Activated gamma-delta T cell (primary cell): ENCODE measurements at places on chromosomes 2 and 18.

- DNase-seq: no peak
Measured at GRCh38 chr2:44077942-44078511, 82.2 kb upstream of the LRPPRC start.

DNA sequence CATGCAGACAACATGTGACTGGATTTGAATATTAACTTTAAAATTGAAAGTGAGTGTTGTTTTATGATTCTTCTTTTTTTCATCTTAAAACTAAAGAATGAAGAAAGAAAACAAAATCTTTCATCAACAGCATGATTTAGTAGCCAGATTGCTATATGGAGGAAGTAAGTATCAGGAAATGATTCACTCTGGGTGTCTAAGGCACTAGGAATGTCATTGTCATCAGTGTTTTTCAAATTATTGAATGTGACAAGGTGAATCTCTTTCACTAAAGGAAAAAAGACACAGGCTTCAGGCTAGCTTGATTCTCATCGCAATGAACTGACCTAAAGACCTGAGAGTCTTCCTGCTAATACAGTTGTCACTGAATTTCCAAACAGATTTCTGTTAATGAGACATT lies 430.1 kb downstream of the FBXO15 start:
- DNase-seq: no peak

DNA sequence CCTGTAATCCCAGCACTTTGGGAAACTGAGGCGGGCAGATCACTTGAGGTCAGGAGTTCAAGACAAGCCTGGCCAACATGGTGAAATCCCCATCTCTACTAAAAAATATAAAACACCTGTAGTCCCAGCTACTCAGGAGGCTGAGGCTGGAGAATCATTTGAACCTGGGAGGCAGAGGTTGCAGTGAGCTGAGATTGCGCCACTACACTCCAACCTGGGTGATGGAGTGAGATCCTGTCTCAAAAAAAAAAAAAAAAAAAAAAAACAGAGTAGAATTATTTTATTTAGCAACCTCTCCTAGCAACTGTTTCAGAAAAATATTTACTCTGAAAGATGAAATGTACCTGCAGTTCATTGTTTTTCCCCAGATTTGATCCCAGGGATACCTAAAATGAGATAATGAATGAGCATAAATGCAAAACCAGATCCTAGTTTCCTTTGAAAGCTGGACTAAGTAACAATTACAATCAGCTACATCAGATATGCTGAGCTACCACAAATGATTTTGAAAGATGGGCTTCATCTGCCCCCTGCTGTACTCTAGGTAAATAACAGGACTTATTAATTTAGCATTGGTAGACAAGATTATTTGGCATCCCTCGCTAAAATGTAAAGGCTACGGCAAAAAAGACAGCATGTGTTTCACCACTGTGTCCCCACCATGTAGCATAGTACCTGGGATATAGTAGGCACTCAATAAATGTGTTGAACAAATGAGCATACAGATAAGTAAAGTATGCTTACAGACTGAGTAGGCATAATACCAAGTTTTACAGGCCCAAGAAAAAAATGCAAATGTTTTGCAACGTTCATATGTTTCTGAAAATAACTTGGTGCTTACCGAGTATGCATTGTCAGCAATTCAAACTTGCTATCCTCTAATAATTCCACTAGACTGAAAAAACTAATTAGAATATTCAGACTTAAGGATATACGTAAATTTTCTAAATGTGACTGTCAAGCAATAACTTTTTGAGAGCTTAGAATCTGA lies 102.5 kb downstream of the ATL2 start:
- DNase-seq: no peak

GRCh38 chr2:74975016-74975415 lies 16.6 kb downstream of the POLE4 start:
- no peak for DNase-seq

DNA sequence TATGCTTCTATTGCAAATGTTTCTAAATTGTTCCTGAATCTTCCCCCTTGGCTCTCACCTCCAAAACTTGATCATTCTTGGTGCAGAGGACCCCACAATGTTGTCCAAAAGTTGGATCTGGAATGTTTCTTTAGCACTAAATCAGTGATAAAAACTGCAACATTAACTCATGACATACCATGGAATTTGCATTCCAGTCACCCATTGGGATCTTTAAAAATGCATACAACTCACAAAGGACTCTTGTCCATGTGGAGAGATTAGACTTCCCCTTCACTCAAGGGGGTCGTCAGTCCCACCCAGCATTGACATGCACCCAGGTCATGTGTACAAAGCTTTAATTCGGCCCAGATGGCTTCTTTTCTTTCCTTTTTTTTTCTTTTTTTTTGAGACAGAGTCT lies 169.3 kb downstream of the SETBP1 start:
- DNase-seq: no peak

- no peak for DNase-seq
Measured at GRCh38 chr2:240427729-240428128, 7.7 kb upstream of the GPC1 start.

DNA sequence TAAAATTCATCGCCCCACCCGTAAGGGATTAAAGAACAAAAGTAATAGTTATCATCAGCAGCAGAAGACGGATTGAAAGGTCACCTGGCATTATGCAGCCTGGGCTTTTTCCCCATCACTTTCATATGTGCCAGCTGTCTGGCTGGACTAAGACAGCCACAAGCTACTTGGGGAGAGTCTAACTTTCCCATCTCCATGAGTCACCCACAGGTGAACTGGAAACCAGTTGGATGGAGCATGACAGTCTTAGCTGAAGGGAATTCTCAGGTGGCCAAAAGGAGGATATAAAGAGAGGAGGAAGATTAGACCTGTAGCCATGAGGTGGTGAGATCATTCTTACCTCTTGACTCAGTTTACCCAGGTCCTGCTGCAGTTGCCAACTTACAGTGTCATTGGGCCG lies 7.0 kb upstream of the FAM178B start:
- DNase-seq: no peak

GRCh38 chr2:681312-681711 lies 4.1 kb upstream of the TMEM18 start:
- DNase-seq: no peak

GRCh38 chr18:29160170-29160569 lies 983.2 kb upstream of the CDH2 start:
- no peak for DNase-seq

DNA sequence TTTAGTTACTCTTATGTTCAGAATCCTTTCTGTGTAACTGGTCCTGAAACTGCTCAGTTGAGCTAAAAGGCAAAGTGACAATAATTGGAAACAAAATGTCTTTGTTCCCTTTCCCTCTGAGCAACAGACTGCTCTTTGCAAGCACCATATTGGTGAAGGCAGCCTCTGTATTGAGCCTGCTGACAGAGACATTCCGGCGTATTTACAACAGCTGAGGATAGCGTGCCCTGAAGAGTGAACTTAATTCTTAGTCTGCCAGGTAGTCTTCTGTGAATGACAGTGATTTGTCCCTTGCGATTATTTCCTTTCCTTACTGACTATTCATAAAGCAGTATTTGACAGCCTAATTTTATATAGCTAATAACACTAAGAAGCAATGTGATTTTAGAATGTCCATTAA lies 239.1 kb downstream of the CPS1 start:
- DNase-seq: no peak

GRCh38 chr2:18860179-18860578 lies 270.8 kb upstream of the NT5C1B start:
- DNase-seq: no peak

- DNase-seq: no peak
Measured at GRCh38 chr2:159124441-159124911, 156.0 kb downstream of the TANC1 start.

DNA sequence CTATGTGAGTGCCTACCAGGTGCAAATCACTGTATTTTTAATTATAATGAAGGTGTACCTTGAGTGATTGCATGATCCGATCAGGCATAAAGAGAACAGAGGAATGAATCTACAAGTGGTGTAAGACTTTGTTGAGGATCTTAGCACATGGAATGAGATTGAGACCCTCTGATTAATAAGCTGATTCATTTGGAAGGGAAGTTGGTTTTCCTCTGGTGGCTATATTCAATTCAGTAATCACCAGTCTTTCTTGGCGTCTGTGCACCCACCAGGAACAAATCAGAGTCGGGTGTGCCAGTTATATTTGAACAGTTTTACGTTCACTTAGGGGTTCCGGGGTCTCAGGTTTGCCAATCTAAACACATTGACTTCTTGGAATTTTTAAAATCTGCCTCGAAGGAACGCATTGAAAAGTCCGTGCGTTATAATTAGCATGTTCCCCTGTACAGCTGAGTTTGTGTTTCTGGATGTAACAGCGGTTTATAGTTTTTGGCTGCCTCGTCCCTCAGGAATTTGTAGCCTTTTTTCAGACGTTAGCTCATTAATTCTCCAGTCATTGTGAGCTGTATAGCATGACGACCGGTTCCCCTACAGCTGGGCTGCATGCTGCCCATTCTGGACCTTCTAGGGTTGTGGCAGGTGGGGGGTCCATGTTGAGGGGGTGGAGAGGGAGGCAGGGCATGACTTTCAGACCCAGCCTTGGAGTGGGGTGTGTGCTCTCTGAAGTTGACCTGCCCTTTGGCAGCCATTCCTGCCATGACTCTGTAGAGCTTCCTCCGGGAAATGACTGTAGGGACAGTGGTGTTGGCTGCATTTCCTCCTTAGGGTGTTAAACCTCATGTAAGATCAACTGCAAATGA lies 20.3 kb downstream of the MYO1B start:
- DNase-seq: no peak

DNA sequence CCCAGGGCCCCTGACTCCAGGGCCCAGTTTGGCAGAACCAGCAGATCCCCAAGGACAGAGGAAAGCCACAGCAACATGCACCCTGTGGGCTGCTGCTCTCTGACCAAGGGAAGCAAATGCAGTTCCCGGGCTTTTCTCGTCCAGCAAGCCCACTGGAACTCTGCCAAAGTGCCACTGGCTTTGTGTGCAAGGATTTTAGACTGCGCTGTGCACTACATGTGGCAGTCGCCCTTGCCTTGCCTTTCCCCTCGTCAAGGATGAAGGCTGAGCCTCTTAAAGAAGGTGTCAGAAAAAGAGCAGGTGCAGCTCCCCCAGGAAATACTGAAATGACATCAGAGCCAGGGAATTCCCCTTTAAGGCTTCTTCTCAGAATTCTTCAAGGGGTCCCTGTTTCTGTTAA lies 199.2 kb downstream of the TFCP2L1 start:
- DNase-seq: no peak

- DNase-seq: no peak
Measured at GRCh38 chr2:226475650-226476049, 324.0 kb downstream of the IRS1 start.

GRCh38 chr2:127084611-127085316 lies 22.2 kb downstream of the BIN1 start:
- peak; percentile 33 for DNase-seq

DNA sequence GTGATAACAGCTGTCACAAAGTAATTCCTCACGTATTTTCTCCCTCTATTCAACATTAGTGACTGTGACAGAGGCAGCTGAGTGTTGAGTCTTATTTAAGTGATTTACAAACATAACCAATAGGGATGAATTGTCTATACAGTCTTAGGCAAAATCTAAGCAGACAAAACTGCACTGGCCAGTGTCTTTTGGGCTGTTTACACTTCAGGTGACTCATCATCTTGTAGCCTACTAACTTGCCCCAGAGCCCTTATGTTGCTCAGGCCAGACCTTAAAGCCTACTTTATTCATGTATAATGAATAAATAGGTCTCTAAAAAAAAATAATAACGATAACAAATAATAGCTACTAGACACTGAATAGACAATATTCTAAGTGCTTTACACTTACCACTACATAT lies 17.2 kb downstream of the THOC1 start:
- DNase-seq: no peak

- DNase-seq: no peak
Measured at GRCh38 chr2:118668431-118669424, 178.7 kb downstream of the EN1 start.

DNA sequence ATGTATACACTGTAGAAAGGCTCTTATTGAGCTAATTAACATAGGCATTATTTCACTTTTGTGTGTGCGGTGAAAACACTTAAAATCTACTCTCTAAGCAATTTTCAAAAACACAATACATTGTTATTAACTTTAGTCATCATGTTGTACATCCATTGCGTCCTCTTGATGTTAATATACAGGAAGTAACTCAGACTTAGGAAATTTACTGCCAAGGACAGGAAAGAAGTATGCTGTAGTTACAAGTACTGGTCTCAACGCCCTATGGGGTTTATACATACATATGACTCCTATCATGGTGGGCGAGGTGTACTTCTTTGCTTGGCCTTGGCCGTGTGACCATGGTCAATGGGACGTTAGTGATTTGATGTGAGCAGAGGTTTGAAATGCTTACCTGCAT lies 15.5 kb downstream of the SCTR start:
- no peak for DNase-seq

DNA sequence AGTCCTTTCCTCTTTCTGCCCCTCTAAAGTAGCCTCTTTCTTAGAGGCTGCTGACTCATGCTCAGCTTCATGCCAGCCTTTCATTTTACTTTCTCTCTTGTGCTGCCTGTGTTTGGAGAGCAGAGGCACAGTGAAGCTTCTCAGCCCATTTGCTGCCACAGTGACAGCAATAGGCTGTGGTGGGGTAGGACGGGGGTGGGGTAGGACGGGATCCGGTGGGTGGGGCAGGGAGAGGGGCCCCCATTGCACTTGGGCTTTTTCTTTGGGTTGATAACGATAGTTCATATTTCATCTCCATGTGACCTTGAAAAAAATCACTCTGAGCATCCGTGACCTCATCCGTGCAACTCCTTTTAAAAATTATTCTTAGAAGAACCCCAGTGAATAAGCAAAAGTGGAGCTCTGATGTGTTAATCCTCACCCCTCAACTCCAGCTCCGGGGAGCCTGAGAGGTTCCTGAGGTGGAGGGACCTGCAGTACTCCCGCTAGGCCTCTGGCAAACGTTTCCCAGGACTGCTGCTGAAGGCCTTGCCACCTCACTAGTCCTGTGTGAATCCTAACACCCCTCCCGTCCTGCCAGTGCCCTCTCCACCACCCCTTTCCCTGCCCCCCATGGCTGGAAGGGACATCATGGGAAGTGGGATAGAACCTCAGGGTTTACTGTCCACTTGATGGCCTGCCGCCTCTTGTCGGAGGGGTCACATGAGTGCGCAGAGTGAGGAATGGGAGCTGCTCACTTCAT lies 70.8 kb downstream of the INPP4A start:
- no peak for DNase-seq

DNA sequence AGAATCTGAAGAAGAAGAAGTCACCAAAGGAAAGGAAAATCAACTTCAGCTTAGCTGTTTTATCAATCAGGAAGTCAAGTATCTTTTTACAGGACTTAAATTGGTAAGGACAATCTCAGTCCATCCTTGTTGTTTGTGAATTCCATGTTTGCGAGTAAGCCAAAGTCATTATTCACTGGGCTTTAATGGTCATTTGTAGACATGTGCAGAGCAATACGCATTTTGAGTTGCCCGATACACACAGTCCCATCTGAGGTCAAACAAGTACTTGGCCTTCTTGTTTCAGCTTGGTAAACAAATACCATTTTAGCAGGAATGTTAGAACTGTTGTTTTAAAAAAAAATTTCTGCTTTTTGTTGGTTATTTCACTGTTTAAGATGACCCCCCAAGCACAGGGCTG lies 40.9 kb downstream of the USP14 start:
- DNase-seq: no peak

- no peak for DNase-seq
Measured at GRCh38 chr2:144111437-144111836, 408.5 kb downstream of the ZEB2 start.

GRCh38 chr2:2714408-2714807 lies 383.3 kb upstream of the MYT1L start:
- DNase-seq: no peak
